ENCODE measurements at places on chromosomes 1 and 21. TPM values are rescaled to one million over a fixed set of nuclear protein-coding genes. Genes with fewer than 3 reads are reported as not detected.

The CDCP2 gene
- total RNA-seq: not detected

The CXADR gene
- total RNA-seq: 43.5 TPM

The CALML6 gene
- total RNA-seq: 0.77 TPM

The SLAMF9 gene
- total RNA-seq: 16.6 TPM

The OR2T33 gene
- total RNA-seq: not detected

The AVPR1B gene
- total RNA-seq: not detected

The PPM1J gene
- 4.0 TPM for total RNA-seq

The KCNK1 gene
- total RNA-seq: 25.8 TPM

Measured in bronchial epithelial cell (primary cell).